ENCODE measurements at places on chromosomes 3 and 15. TPM values are rescaled to one million over a fixed set of nuclear protein-coding genes. Genes with fewer than 3 reads are reported as not detected.

Gene SPTSSB
- not detected for total RNA-seq

Gene GOLGA8Q
- total RNA-seq = 5.1 TPM

Gene POC1A
- 9.3 TPM for total RNA-seq

Gene ABHD10
- 8.3 TPM for total RNA-seq

Gene ZBTB11
- total RNA-seq = 25.5 TPM

Gene THRB
- 4.0 TPM for total RNA-seq

Gene PRSS50
- total RNA-seq = not detected

Gene PLCL2
- 39.6 TPM for total RNA-seq

Gene CACNA2D2
- 1.4 TPM for total RNA-seq

DNA sequence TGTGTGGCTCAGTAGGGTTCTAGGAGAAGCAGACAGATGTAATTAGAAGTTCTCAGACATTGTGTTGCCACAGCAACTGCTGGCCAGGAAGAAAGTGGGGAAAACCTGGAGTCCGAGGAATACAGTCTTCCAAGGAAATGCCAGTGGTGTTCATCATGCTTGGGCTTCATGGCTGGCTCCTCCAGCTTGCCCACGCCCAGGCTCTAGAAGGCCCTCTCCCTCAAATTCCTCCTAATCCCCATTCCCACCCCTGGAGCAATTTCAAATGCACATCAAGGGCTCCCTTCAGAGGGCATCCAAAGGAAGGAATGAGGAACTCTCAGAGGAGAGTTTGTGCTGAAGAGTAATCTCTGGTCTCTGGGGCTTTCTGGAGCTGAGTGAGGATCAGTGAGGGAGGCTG lies 21.9 kb downstream of the FSTL1 start:
- H3K4me3 ChIP-seq = no peak overlapping the region
- H3K36me3 ChIP-seq = no peaks in the 10 kb centered on the region
- H3K27ac ChIP-seq = no peak overlapping the region
- no peaks in the 10 kb centered on the region for H3K27me3 ChIP-seq

- no peak for DNase-seq
- no peaks in the 10 kb centered on the region for H3K27me3 ChIP-seq
- H3K4me3 ChIP-seq = no peak overlapping the region
- H3K36me3 ChIP-seq = no peaks in the 10 kb centered on the region
Observed at GRCh38 chr3:102492300-102492699, 57.5 kb downstream of the ZPLD1 start.

DNA sequence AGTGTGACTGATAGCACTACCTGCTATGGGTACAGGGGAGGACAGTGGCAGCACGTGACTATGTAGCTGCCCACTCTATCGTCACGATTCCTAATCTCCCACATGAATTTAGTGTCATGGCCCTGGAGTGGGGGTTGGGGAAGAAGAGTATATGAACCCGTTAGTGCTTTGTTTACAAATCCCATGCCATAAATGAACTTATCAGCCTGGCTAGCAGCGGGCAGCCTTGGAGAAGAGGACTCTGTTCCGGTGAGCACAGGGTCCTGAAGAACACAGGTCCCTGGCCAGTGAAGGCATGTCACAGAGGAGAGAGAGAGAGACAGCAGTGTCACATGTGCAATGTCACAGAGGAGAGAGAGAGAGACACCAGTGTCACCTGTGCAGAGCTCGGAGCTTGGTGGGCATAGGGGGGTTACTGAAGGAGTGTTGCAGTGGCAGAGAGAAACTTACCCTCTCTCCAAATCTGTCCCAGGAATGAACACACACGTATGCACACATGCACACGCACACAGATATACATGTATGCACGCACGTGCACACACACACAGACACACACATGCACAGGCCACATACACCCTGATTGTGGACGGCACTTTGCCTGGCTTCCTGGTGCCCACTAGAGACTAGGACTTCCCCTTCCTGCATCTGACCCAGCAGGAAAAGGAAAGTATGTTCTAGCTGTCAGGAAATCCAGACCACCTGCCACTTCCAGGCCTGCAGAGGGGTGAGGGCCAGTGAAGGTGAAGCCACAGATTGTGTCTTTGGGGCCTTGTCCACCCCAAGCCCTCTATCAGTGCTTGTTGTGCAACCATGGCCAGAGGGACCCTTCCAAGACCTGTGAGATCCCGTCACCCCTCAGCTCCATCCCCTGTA lies 26.3 kb downstream of the ITGA11 start:
- no peak for DNase-seq
- no peaks in the 10 kb centered on the region for H3K4me1 ChIP-seq
- no peak overlapping the region for H3K27ac ChIP-seq
- H3K27me3 ChIP-seq = no peaks in the 10 kb centered on the region
- H3K4me3 ChIP-seq = no peak overlapping the region

DNA sequence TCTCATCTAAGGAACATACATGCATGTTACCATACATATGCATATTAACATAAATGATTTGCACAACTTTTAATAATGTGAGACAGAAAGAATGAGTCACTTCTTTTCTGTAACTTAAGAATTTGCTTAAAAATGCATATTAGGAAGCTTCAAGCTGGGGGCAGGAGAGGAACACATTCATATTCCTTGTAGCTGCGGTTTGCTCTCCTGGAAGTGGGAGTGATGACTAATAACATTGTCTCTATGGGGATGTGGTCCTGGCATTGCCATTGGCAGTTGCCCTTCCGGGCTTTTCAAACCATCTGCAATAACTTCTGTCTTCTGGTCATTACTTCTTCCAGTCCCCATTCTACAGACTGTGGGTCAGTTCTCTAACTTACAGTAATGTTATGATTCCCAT lies 15.6 kb downstream of the CHST2 start:
- no peak overlapping the region for H3K4me3 ChIP-seq
- no peaks in the 10 kb centered on the region for H3K4me1 ChIP-seq
- no peaks in the 10 kb centered on the region for H3K36me3 ChIP-seq
- no peak overlapping the region for H3K27ac ChIP-seq

- H3K4me3 ChIP-seq = no peak overlapping the region
- no peaks in the 10 kb centered on the region for H3K27me3 ChIP-seq
- no peak for DNase-seq
- no peaks in the 10 kb centered on the region for H3K4me1 ChIP-seq
- no peaks in the 10 kb centered on the region for H3K36me3 ChIP-seq
Observed at GRCh38 chr3:195582947-195583346, 793 bp downstream of the APOD start.

DNA sequence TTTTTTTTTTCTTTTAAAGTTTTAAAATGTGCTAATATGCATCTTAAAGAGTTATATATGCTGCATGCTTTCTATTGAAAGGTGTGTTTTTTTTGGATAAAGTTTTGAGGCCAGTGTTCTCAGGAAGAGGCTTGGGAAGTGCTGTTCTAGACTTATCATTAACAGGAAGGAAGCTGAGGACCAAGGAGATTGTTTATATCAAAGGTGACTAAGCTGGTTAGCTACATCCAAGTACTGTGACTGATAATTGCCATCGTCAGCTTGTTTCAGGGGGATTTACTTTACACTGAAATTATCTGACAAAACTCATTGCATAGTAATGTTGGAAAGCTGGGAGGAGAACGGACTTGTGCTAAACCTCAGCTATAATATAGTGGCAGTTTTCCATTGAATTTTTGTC lies 36.3 kb upstream of the UTS2B start:
- no peaks in the 10 kb centered on the region for H3K4me1 ChIP-seq
- no peak overlapping the region for H3K4me3 ChIP-seq
- no peak overlapping the region for H3K27ac ChIP-seq

DNA sequence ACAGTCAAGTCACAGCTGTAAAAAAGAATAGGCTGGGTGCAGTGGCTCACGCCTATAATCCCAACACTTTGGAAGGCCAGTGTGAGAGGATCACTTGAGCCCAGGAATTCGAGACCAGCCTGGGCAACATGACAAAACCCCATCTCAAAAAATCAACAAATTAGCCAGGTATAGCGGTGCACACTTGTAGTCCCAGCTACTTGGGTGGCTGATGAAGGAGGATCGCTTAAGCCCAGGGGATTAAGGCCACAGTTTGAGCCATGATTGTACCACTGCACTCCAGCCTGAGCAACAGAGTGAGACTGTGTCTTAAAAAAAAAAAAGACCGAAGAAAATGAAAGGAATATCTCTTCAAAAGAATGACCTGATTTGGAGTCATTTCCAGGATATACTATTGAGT lies 6.6 kb downstream of the HERC1 start:
- no peak overlapping the region for H3K4me3 ChIP-seq
- no peaks in the 10 kb centered on the region for H3K4me1 ChIP-seq
- H3K27me3 ChIP-seq = no peaks in the 10 kb centered on the region
- DNase-seq = no peak
- H3K27ac ChIP-seq = no peak overlapping the region
- no peaks in the 10 kb centered on the region for H3K36me3 ChIP-seq

DNA sequence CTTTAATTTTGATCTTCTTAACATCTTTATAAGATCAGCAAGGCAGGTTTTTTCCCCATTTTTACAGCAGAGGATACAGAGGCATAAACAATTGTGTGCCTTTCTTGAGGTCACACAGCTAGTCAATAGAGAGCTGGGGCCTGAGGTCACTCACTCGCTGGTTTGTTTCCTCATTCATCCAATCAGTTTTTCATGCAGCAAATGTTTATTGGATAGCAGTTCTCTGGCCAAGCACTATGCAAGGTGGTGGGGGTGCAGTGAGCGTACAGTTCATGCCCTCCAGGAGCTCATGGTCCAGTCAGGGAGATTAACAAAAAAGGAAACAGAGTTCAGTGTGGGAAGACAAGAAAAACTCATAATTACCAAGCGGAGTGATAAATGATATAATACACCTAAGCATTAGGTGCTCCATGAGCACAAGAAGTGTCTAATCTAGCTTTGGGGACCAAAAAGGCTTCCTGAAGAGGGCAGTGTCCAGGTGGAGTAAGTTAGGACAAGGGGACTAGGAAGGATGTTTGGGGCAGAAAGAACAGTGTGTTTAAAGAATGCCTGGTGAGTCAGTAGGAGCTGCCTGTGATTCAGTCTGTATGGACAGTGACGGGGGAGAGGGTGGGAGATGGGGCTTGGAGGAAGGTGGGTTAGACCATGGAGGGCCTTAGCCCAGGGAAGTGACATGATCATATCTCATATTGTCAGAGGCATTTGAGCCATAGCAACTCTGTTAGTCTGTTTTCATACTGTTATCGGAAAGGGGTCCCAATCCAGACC lies 29.3 kb downstream of the MAP2K5 start:
- peaks cover 12% of the 10 kb centered on the region for H3K4me1 ChIP-seq
- H3K27ac ChIP-seq = no peak overlapping the region
- H3K27me3 ChIP-seq = no peaks in the 10 kb centered on the region
- H3K4me3 ChIP-seq = peak overlapping the region; percentile 18

GRCh38 chr15:80970018-80970657 lies 19.5 kb downstream of the MESD start:
- H3K27ac ChIP-seq = no peak overlapping the region
- no peaks in the 10 kb centered on the region for H3K36me3 ChIP-seq
- peak; percentile 78 for DNase-seq

- no peak for DNase-seq
- H3K4me3 ChIP-seq = no peak overlapping the region
- H3K27me3 ChIP-seq = no peaks in the 10 kb centered on the region
- no peaks in the 10 kb centered on the region for H3K36me3 ChIP-seq
Observed at GRCh38 chr15:69853544-69853951, 244.2 kb downstream of the TLE3 start.

DNA sequence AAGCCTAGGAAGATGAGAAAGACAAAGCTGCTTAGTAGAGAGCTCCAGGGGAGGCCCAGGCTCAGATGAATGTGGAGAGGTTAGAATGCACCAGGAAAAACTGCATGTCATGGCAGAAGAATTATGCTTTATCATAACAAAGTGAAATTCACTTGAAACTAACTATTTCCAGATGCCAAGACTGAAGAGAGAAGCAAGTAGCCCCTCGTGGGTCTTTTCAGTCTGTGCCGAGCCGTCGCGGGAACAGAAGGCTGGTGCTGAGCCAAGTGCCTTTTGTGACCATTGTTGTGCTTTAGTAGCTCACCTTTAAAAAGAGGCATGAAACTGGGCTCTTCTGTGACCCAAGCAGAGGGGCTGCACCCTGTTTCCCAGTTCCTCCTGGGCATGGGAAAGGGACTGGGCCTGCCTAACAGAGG lies 73.2 kb downstream of the CHDH start:
- no peaks in the 10 kb centered on the region for H3K4me1 ChIP-seq
- H3K4me3 ChIP-seq = no peak overlapping the region
- DNase-seq = no peak
- H3K27ac ChIP-seq = no peak overlapping the region

GRCh38 chr3:67765575-67765974 lies 111.2 kb upstream of the SUCLG2 start:
- no peaks in the 10 kb centered on the region for H3K4me1 ChIP-seq
- no peak overlapping the region for H3K27ac ChIP-seq
- no peaks in the 10 kb centered on the region for H3K27me3 ChIP-seq
- H3K36me3 ChIP-seq = no peaks in the 10 kb centered on the region

- DNase-seq = no peak
- H3K27ac ChIP-seq = no peak overlapping the region
- H3K36me3 ChIP-seq = no peaks in the 10 kb centered on the region
Observed at GRCh38 chr3:148149556-148149955, 548.1 kb upstream of the AGTR1 start.

GRCh38 chr15:89034305-89034704 lies 54.0 kb upstream of the ABHD2 start:
- no peaks in the 10 kb centered on the region for H3K27me3 ChIP-seq
- no peak overlapping the region for H3K27ac ChIP-seq
- H3K4me1 ChIP-seq = no peaks in the 10 kb centered on the region
- H3K4me3 ChIP-seq = no peak overlapping the region

GRCh38 chr15:42367041-42367440 lies 7.7 kb downstream of the CAPN3 start:
- no peaks in the 10 kb centered on the region for H3K36me3 ChIP-seq
- DNase-seq = no peak
- H3K4me3 ChIP-seq = no peak overlapping the region
- no peak overlapping the region for H3K27ac ChIP-seq
- no peaks in the 10 kb centered on the region for H3K27me3 ChIP-seq

DNA sequence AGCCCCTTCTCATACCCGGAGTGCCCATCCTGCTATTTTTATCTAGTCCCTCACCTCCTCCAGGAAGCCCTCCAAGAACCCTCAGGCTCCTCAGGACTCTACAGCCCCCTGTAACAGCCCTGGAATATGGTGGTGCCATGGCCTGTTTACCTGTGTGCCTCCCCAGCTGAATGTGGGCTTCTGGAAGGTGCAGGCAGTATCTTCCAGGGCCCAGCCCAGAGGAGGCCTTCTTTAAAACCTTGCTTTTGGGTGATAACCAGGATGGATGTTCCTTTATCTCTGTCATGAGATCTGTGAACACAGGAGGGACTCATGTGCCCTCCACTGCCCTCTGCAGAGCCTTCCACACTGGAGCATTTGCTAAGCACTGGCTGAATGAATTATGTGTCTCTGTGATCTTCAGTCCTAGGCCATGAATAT lies 36.7 kb upstream of the MRPS22 start:
- no peak overlapping the region for H3K27ac ChIP-seq
- H3K27me3 ChIP-seq = no peaks in the 10 kb centered on the region
- H3K4me1 ChIP-seq = no peaks in the 10 kb centered on the region
- H3K4me3 ChIP-seq = no peak overlapping the region

- H3K27me3 ChIP-seq = no peaks in the 10 kb centered on the region
- peak overlapping the region; percentile 68 for H3K27ac ChIP-seq
- DNase-seq = peak; percentile 47
- H3K4me1 ChIP-seq = peaks cover 14% of the 10 kb centered on the region
- H3K4me3 ChIP-seq = peak overlapping the region; percentile 68
Observed at GRCh38 chr3:13419505-13420044, 547 bp downstream of the NUP210 start.

GRCh38 chr3:110929816-110930215 lies 141.8 kb upstream of the NECTIN3 start:
- no peaks in the 10 kb centered on the region for H3K4me1 ChIP-seq
- H3K4me3 ChIP-seq = no peak overlapping the region
- H3K27me3 ChIP-seq = no peaks in the 10 kb centered on the region
- no peak for DNase-seq

- DNase-seq = no peak
- no peaks in the 10 kb centered on the region for H3K36me3 ChIP-seq
- H3K4me1 ChIP-seq = no peaks in the 10 kb centered on the region
- no peaks in the 10 kb centered on the region for H3K27me3 ChIP-seq
- no peak overlapping the region for H3K27ac ChIP-seq
- H3K4me3 ChIP-seq = no peak overlapping the region
Observed at GRCh38 chr3:88147261-88147660, 2.5 kb upstream of the C3orf38 start.
